CD4-positive, alpha-beta T cell treated with Interleukin-6 for 4 hours (primary cell): ENCODE measurements at places on chromosomes 12 and 14.

GRCh38 chr12:46533723-46534122 is 161.2 kb upstream of the SLC38A2 start:
- no peak for DNase-seq

DNA sequence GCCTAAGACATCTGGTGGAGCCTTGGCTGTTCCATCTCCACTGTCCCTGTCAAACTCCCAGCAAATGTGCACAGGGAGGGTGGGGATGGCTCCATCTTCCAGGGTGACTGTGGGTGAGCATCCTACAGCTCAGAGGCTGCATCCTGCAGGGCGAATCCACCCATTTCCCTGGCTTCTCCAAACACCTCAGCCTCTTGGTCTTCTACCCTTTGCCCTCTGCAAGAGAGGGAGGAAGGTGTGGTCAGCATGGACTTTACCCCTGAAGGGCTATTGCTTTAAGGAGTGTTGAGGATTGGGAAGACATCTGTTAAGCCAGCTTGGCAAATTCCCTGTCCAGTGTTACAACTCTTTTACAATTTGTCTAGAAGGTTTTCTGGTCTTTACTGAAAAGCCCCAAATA is 23.1 kb upstream of the DGLUCY start:
- no peak for DNase-seq

- DNase-seq = no peak
Observed at GRCh38 chr14:88614218-88614907, 51.5 kb downstream of the ZC3H14 start.

DNA sequence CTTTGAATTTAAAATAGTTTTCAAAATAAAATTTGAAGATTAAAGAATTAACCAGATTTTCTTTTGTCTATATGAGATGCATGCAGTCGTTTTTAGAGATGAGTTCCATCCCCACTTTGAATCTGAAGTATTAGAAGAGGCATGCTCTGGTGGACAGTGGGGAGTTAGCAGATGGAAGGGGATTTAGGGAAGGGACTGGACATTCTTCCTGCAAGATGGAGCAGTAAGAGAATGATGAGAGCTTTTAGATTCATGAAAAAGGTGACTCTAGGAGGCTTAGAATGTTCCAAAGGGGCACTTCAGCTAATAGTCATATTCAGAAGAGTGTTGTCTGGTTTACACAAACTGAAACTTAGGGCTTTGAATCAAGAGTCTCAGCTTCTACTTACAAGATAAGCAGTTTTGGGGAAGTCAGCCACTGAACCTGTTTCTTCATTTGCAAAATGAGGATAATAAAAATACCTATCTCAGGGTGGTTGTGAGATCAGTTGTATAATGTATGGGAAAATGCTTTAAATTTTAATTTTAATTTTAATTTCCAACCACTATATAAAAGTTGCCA is 3.7 kb downstream of the ZBTB1 start:
- DNase-seq = no peak

DNA sequence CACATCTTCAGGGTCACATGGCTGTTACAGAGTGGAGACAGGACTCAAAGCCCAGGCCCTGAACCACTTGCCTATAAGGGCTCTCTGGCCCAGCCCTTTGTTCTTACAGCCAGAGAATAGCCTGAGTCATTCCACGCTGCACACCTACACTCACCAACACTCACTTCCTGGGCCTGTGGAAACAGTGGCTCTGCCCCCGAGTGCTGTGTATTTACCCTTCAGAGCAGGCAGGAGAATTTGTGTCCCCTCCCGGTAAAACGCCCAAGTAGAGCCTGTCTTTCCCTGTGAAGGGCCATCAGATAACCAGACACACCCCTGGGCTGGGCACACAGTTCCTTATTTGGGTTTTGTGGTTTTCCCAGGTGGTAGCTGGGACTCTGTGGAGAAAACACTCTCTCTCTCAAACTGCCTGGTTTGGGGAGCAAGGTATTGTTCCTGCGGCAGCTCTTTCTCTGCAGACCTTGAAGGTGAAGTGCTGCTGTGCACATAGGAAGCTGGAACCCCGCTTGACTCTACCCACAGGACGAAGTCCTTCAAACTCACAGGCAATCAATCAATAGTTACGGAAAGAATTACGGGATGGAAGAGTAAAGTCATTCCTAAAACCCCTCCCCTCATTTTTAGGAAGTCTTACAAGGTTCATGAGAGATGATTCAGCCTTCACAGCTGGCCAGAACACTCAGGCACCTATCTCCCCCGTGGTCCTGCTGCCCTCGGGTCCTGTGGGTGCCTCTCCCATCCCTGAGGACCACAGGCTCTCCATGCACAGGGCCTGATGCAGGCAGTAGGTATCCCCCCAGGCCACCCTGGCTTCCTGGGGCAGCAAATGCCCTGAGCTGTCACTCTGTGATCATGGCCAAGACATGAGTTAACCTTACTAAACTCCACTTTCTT is 20.3 kb downstream of the FIGNL2 start:
- peak; percentile 51 for DNase-seq

DNA sequence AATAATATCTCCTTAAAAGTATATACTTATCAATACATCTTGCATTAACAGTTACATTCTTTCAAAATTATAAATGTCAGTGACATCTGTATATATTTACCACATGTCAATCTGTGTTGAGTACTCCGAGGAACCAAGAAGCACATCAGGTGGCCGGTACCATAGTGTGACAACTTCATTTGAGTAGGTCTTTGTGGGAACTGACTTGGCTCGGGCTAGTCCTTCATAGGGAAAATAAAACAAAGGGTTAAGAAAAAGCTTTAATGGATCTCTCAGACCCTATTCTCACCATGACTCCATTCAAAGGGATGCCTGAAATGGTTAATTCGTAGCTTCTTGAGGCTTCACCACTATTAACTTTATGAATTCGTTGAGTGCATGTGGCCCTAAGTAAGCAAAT is 94.9 kb downstream of the ELK3 start:
- DNase-seq = no peak

DNA sequence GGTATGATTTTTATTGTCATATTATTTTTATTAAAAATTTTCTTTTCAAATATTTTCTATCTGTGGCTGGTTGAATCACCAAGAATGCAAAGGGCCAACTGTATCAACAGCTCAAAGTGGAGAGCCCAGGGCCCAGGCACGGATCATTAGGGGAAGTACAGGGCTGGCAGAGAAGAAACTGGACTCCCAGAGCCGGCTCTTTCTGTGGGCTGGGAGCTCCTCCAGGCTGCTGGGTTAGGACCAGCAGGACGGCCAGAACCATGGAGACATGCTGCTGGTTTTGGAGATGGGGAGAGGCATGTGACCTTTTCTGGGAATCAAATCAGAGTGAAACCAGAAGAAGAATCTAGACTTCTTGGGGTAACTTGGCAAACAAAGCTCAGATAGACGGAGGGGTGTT is 220.5 kb downstream of the CACNA1C start:
- no peak for DNase-seq

- no peak for DNase-seq
Observed at GRCh38 chr12:127809275-127809674, 457.7 kb upstream of the TMEM132C start.

DNA sequence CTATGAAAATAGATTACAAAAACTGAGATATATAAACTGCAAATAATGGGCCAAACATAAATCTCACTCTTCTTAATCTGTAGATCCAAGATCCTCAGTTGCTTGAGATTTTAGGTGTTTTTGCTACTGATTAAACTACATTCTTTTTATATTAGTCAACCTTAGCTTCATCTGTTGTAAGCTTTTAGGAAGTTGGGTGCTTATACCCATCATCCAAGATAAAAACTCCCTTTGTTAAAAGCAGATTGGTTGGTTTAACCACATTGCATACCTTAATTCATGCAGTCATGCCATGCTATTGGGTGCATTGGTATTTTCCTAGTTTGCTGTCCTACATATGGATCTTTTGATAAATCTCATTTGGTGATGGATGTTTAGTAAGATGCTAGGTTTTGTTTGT is 46.2 kb upstream of the DIP2B start:
- DNase-seq = no peak

GRCh38 chr12:76936275-76937193 is 57.7 kb upstream of the CSRP2 start:
- DNase-seq = no peak

DNA sequence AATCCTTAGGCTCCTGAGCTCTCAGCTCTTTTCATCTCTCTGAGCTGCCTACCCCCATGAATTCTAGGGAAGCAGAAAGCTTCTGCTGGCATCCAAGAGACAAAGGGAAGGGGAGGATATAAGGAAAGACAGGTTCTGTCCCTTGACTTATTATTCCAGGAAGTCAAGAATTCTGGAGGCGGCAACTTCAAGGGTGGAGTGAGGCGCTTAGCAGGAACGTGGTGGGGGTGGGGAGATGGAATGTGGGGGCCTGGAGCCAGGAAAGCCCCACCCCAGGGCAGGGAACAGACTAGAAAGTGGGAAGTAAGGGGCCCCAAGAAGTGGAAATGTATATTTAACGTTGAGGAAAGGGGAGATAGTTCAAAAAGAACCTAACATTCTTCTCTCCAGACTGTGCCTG is 1.4 kb downstream of the CALCOCO1 start:
- no peak for DNase-seq

- DNase-seq = peak; percentile 31
Observed at GRCh38 chr14:96027431-96028355, 11.5 kb upstream of the C14orf132 start.

- DNase-seq = no peak
Observed at GRCh38 chr14:95869776-95870175, 6.9 kb upstream of the TUNAR start.

DNA sequence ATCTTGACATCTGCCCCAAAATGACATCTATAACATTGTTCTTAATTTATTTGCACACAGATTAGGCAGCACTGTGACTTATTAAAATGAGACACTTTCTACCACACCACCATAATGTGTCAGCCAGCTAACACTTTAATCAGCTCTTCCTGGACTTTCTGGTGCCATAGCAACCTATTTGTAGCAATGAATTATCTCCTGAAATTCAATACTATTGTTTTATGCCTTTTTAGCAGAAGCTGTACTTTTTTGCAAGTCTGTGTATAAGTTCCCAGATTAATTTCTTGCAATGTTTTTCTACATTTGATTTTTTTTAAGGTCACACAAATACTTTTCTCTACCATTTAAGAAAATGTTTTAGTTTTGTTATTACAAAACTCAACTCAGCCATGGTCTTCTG is 72.8 kb upstream of the SAV1 start:
- no peak for DNase-seq

- DNase-seq = no peak
Observed at GRCh38 chr12:88625356-88625755, 45.1 kb upstream of the KITLG start.

GRCh38 chr12:61037792-61038191 is 1222.4 kb upstream of the USP15 start:
- no peak for DNase-seq

GRCh38 chr14:69896972-69897371 is 17.8 kb downstream of the SMOC1 start:
- no peak for DNase-seq

- no peak for DNase-seq
Observed at GRCh38 chr12:92634730-92635129, 68.1 kb upstream of the PLEKHG7 start.

DNA sequence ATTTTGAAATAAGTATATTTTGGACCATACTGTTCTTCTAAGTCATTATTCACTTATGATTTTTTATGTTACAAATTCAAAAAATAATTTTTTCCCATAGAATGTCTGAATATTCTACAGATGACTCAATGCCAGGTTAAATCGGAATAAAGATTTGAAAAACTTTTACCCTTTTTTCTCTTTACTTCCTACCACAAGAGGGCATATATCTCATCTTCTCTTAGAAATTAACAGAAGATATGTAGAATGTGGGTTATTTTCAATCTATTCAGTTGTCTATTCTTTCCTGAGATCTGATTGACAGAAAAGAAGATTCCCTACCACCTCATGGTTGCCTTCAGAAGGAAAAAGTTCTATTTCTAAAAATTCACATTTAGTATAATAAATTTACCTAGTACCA is 53.0 kb upstream of the KITLG start:
- no peak for DNase-seq

DNA sequence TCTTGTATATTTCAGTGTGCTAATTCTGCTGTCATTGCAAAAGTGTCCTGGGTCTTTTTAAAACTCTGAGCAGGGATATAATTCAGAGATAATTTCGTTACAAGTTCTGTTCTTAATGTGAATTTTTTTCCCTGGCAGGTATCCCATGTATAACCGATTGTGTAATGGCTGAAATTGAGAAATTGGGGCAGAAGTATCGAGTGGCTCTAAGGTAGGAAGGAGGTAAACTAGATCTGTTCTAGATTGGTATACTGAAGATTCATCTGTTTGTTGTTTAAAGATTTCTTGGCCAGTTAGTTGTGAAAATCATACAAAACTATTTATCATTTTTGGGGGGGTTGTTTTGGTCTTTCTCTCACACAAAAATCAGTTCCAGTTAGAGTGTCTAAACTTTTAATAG is 10.2 kb downstream of the FCF1 start:
- no peak for DNase-seq
